ENCODE measurements at places on chromosomes 3 and 15.

- peak; percentile 98 for DNase-seq
These were observed at the start of gene UBL7 for GRCh38 chr15:74460871-74461846. UBL7 (minus strand) TSS chr15:74461160; CDS start chr15:74458867, 2,293 bp downstream.

DNA sequence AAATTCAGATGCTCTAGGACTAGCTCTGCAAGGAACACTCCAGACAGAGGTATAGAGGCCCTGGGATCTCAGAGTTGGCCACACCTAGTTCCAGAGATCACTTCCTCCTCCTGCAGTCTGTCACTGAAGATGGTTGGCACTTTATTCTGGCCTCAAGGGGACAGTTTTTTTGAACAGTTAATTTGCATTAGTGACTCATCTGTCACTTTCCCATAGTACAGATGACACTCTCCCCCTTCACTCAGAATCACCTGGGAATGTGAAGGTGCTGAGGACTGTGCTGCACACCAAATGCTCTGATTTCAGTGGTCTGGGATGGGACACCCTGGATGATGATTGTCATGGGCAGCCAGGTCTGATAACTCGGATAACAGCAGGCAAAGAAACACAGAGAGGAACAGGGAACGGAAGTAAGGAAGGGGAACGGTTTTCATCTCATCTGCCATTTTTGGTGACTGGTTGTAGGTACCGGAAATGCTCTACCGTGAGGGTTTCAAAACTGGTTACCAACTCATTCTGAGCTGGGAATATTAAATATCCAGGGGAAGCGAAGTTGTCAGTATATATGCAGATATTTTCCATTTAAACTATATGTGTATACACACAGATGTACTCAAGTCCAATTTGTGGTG, 232.5 kb upstream of the ST8SIA2 start:
- DNase-seq, result peak; percentile 5

GRCh38 chr3:196563721-196564225, 4.6 kb downstream of the WDR53 start:
- no peak for DNase-seq

DNA sequence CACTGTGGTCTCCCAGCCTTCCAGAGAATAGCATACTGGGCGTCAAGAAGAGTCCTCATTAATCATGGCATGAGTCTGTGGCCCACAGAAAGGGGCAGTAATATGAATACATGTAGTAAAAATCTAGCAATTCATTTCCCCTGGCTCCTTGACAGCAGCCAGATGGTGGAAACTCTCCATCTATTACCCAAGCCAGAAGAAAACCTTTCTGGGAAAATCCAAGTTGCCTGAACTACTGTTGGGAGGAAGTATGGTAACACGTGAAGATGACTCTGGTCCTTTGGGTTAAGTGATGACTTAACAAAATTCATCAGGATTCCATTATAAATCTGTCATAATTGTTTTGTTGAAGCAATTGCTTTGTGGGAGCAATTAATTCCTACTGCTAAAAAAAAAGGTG, 530.5 kb downstream of the FHIT start:
- peak; percentile 9 for DNase-seq

DNA sequence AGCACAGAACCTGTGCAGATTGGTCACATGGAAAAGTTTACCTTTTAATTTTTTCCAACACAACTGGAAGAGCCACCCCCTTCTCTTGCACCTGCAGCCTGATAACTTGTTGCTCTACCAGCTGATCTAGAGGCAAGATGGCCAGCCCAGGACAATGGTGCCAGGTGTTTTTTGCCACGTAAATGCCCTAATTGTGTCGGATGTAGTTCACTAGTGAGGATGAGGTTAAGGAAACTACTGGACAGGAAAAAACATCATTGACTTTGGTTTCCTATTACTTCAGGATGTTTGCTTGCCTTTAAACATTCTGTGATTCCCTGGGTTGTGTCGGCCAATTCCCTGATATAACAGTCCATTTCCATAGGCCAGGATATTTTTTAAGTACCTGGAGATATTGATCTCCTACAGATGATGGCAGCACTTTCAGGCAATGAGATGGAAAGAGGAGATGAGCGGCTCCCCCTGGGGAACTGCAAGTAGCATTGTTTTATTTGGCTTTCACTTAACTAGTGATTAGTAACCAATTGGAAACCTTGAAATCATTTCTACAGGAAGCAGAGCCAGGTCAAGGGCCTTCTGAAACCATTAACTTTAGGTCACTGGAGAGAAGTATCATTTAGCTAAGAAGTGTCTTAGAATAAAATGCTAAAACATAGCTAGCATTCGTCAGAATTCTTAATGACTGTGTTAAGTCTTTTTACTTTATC, 72.5 kb downstream of the OSBPL10 start:
- no peak for DNase-seq

GRCh38 chr15:28961391-28961790, 75.6 kb downstream of the APBA2 start:
- DNase-seq, result no peak

- no peak for DNase-seq
These were observed 15.1 kb downstream of the MYZAP start for GRCh38 chr15:57606816-57607215.

- DNase-seq, result no peak
These were observed 43.2 kb upstream of the TNFAIP8L3 start for GRCh38 chr15:51137880-51138430.

- peak; percentile 68 for DNase-seq
These were observed 16.4 kb downstream of the CLK3 start for GRCh38 chr15:74631935-74632560.

DNA sequence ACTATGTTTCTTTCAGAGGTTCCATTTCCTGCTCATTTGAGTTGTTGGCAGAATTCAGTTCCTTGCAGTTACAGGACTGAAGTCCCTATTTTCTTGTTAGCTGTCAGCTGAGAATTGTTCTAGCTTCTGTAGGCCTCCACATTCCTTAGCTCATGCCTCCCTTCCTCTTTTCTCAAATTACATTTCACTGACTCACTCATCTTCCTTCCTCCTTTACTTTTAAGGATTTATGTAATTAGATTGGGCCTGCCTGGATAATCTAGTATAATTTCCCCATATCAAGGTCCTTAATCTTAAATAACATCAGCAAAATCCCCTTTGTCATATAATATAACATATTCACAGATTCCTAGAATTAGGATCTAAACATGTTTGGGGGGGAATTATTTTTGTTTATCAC, 40.6 kb upstream of the RBMS3 start:
- DNase-seq, result peak; percentile 17

GRCh38 chr3:172640751-172641150, 70.1 kb downstream of the NCEH1 start:
- no peak for DNase-seq

- DNase-seq, result peak; percentile 86
These were observed 49.1 kb upstream of the LIMD1 start for GRCh38 chr3:45545476-45545875.

- peak; percentile 63 for DNase-seq
These were observed 19.8 kb upstream of the CELF6 start for GRCh38 chr15:72339777-72340177.

DNA sequence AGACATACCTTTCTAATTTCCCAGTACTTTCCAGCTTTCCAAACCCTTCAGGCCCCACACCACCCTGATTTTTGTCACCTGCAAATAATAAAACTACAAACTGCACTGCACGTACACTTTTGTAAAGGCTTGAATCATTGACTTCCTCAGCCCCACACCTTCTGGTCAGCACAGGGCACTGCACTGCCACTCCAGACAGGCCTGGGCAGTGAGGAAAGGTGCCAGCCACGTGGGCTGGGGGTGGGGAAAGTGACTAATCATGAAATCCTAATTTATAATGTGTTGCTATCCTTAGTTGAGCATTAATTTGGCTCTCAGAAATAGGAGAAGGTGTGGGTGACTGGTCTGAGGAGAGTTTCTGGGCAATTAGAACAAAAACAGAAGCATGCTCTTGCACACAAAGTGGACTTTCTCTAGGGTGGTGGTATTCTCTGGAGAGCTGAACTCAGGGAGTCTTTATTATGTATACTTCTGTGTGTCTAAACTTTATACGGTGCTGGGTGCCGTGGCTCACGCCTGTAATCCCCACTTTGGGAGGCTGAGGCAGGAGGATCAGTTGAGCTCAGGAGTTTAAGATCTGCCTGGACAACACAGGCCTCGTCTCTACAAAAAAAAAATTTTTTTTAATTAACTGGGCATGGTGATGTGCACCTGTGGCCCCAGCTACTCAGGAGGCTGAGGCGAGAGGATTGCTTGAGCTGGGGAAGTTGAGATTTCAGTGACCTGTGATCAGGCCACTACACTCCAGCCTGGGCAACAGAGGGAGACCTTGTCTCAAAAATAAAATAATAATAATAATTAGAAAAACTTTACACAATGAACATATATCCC, 58.2 kb upstream of the FLNB start:
- peak; percentile 48 for DNase-seq

DNA sequence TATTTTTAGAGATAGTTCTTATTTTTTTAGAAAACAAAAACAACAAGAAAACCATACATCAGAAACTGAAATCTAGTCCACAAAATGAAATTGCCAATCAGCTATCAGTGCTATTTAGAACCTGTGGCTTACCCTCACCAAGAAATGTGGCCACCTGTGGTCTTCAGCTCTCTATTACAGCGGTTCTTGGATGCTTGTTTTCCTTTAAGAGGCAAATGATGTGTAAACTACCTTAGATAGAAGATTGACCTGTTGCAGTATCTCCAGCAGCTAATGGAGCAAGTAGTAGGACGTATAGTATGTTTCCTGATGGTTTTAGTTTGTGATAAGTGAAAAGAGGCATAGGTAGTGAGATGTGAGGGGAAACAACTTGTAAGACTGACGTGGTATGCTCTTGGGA, 21.2 kb downstream of the TFG start:
- DNase-seq, result no peak

GRCh38 chr15:47742334-47742733, 25.0 kb downstream of the SEMA6D start:
- no peak for DNase-seq

DNA sequence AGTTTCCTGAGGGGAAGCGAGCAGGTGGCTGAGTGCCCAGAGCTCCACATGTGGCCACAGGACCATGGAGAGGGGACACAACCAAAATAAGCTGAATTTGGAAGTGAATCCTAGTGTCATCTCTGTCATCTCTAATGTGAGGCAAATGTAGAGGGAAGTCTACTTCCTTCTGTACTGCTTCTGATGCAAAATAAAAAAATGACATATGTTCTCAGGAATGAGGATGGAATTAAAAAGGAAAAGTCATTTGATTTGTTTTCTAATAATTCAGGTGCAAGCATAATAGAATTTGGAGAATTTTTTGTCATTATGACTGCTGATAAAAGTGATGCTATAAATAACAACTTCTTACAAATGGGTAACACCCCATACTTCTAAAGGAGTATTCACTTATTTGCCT, 59.5 kb upstream of the POU1F1 start:
- DNase-seq, result no peak

DNA sequence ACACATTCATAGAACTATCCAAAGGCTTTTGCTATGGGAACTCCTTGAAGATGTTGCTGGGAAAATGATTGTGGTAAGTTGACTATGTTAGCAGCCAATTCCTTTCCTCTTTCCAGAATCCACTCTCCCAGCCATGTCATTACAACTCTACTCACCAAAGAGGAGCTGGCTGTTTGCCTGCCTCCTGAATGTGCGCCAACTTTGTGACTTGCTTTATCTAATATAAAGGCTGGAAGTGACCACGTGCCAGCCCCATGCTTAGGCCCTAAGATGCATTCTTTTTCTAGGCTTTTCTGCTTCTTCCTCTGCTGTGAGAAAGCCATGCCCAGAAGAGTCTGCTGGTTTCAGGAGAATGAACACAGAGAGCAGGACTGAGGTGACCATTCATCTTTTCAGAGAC, 182.2 kb downstream of the GABRB3 start:
- DNase-seq, result no peak

DNA sequence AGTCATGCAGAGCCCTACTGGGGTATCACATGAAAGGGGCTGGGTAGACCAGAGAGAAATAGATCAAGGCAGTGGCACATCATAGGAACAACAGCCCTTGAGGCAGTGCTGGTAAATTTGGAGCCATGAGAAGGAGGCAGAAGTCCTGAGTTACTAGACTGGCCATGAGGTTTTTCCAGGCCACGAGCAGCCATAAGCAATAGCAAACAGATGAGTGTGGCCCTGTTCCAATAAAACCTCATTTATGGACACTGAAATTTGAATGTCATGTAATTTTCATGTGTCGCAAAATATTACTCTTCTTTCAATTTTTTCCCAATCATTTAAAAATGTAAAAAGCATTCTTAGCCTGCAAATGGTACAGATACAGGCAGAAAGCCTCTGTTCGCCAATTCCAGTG, 28.1 kb upstream of the LRRN1 start:
- DNase-seq, result no peak

DNA sequence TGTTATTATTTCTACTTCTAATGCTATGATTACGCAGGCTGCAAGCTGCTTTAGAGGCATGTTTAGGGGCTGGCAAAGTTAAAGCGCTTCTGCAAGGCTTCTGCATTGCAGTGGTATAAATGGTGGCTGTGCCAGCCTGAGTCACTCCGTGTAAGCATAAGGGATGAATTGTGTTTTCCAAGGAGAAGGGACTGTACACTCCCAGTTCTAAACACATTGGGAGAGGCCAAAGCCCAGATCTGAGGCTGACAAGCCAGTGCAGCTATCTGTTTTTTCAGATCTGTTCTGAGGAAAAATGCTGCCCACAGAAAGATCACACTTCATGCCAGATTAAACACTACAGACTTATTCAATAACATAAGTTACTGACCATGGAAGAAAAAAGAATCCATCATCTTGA, 83.8 kb downstream of the PRICKLE2 start:
- no peak for DNase-seq

- no peak for DNase-seq
These were observed 10.1 kb upstream of the CAMK1 start for GRCh38 chr3:9779721-9780457.

DNA sequence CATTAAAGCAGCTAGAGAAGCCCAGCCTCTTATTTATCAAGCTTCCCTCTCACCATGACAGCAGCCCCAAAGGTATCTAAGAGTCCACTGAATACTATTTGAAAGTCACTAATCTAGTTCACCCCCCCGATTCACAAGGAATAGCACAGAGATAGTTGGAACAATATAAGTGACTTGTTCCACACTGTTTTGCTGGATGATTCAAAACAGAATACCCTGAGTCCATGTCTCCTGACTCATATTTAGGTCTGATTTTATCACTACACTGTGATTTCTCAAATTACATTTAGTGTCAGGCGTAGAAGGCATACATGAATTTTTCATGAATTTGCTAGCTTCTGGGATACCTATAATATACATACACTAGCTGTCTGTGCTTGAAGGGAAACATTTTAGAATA, 18.7 kb upstream of the EOGT start:
- DNase-seq, result no peak

DNA sequence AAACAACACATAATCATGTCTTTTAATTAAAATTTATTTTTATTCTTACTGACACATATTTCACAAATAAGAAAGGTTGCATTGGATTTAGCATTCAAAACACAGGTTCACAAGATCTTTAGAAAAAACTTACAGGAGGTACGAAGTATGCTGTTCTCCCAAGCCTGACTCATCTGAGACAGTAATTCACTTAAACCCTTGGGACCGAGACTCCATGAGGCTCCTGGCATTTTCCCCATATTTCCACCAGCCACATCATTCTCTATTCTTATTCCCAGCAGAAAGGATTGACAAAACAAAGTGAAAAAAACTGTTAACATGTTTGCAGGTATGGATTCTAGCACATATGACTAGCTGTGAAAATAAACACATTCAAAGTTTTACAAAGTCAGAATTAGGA, 52.6 kb downstream of the CNTN3 start:
- no peak for DNase-seq

- DNase-seq, result peak; percentile 11
These were observed 238.4 kb upstream of the MDFIC2 start for GRCh38 chr3:70550723-70551319.

- DNase-seq, result no peak
These were observed 107.8 kb downstream of the CTNNB1 start for GRCh38 chr3:41307065-41307464.

All from inflammatory macrophage treated with lipopolysaccharide for 1 hour (primary cell).